ENCODE measurements at places on chromosomes 5 and 9. TPM values are rescaled to one million over a fixed set of nuclear protein-coding genes. Genes with fewer than 3 reads are reported as not detected.

Gene NUTM2G
- total RNA-seq, result not detected

Gene MZB1
- 71.8 TPM for total RNA-seq

Gene LCP2
- 13.6 TPM for total RNA-seq

Gene ATP6V0E1
- 116 TPM for total RNA-seq

Gene SPINK4
- not detected for total RNA-seq

Gene RAI14
- 1.9 TPM for total RNA-seq

Gene CRB2
- 2.4 TPM for total RNA-seq

Gene TMEM252
- total RNA-seq, result not detected

Gene TGFBI
- total RNA-seq, result 3.7 TPM

Data from B cell (primary cell).